ENCODE measurements at places on chromosomes 4 and X.

GRCh38 chrX:18887825-18888212 is 96.1 kb downstream of the PHKA2 start:
- DNase-seq = no peak

DNA sequence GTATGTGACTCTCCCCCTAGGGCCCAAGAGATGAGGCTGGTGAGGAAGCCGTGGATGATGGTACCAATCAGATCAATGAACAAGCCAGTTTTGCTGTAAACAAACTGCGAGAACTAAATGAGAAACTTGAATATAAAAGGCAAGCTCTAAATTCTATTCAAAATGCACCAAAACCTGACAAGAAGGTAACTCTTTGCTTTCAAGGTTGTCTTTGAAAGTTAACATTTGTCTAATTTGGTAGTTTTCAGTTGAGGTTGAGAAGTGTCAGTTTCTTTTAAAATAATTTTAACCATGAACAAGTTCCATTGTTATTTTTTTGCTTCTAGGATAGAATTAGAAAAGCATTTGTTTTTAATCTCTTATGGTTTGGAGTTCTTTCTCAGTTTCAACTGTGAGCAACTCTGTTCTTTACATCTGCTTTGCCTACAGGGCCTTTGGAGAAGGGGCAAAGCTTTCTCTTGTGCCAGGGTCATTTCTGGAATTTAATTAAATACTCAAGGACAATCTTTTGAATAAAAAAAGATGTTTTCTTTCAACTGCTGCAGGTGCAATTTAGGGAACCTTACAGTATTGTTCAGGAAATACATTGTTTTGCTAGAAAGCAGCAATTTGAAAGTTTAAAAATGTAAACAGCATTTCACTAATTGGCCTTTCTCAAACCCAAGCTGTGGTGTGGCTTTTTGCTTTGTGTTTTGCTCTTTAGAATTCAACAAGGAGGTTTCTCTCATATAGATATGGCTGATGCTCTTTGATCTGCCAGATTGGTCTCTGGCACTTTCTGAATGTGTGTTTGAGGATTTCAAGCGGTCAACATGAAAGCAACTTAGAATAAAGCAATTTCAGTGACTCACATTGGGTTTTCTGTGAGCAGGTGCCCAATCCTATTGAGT is 62.9 kb downstream of the LRP2BP start:
- DNase-seq = peak; percentile 66

GRCh38 chr4:680928-681645 is 6.7 kb downstream of the MYL5 start:
- DNase-seq = peak; percentile 82

GRCh38 chr4:169136796-169137557 is 126.9 kb upstream of the CBR4 start:
- no peak for DNase-seq

DNA sequence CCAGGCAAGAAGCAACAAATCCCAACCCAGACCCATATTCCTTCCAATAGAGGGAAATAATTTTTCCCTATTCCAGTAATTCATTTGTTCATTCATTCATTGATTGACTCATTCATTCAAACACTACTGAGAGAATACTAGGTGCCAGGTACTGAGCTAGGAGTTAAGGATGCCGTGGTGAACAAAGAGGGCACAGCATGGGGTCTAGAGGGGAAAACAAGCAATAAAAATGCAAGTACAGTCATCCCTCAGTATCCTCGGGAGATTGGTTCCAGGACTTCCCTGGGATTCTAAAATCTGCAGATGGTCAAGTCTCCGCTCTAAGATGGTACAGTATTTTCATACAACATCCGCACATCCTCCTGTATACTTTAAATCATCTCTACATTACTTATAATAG is 18.7 kb downstream of the RASGEF1B start:
- DNase-seq = no peak

- DNase-seq = no peak
Observed at GRCh38 chrX:2374086-2374485, 126.7 kb downstream of the DHRSX start.

GRCh38 chrX:16882702-16883486 is 12.7 kb upstream of the RBBP7 start:
- DNase-seq = peak; percentile 92

DNA sequence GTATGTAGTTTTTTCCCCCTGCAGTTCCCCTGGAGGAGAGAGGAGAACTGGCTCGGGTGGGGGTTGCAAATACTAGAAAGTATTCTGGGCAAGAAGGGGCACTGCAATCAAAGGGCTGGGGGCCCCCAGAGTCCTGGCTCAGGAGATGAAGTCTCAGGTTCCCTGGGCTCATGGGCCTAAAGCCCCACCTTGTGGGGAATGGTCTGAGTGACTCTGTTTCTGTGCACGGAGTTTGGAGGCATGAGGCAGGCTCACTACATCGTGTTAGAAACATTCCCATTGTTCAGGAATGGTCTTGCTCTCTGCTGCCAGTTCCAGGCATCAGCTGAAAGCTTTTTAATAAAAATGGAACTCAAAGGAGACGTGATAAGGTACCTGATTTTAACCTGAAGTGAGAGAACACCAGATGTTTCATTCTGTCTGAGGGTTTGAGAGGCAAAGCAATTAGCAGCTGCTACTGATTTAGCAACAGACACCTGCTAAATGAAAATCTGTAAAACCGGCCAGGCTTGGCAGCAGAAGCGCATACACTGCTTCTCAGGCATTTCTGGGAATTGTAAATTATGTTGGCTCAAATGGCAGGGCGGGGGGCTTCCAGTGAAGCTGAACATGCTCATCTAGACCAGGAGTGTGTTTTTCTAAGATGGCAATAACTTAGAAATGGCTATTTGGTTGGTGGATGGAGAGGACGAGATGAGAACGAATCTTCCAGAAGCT is 122.7 kb downstream of the TMEM164 start:
- no peak for DNase-seq

DNA sequence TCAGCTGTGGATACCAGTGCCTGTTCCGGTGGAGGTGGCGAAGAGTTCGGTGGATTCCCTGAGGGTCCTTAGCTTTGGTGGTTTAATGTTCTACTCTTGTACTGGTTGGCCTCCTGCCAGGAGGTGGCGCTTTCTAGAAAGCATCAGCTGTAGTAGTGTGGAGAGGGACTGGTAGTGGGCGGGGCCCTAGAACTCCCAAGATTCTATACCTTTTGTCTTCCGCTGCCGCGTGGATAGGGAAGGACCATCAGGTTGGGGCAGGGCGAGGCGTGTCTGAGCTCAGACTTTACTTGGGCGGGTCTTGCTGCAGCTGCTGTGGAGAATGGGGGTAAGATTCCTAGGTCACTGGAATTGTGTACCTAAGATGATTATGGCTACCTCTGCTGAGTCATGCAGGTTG is 390.3 kb downstream of the FAM47A start:
- DNase-seq = peak; percentile 10

GRCh38 chrX:103362474-103362873 is 6.2 kb downstream of the TCEAL9 start:
- no peak for DNase-seq

DNA sequence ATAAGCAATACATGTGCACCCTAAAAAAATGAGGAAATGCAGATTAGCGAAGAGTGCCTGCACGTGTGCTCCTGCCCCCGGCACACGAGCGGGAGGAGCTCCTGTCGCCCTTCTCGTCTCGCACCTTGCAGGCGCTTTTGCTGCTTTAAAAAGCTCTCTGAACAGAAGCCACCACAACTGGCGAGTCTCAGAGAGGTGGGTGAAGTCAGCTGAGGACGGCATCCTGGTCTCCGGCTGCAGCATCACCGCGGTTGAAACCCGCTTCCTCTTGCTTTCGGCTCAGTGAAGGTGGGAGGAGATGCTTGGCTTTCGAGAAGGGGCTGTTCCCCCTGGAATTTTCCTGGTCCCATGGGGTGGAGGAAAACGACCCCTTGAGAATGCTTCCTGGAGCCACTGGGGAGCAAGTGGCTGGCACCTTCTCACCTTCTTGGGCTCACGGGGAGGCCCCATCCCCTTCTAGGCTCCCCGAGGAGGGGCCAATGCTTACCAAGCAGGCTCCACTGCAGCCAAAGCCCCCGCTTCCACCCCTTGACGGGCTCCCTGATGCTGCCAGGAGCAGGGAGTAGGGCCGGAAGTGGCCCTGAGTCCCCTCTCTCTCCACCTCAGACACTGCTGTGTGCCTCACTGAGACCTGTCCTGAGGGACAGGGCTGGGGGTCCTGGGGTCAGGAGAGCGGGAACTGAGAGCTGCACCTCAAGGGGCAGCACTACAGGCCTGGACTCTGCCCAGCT is 29.2 kb upstream of the MXD4 start:
- DNase-seq = no peak

DNA sequence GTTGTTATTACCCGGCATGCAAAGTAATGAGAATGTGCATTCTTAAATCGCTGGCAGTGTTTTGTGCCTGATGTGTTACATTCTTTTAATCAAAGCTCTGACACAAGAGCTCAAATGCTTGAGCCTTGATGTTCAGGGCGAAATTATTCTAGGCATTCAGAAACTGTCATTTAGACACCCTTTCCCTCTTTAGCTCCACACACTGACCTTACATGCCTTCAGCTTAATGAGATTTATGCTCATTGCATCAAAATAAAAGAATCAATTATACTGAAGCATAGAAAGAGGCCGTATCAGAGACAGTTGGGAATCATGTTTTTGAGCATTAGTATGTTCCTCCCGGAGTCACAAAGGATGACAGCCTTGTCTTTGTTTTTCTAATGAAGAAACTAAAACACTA is 56.7 kb downstream of the FAM114A1 start:
- peak; percentile 26 for DNase-seq

GRCh38 chr4:111027526-111027925 is 404.6 kb upstream of the PITX2 start:
- no peak for DNase-seq

GRCh38 chrX:153731845-153732215 is 7.2 kb downstream of the ABCD1 start:
- no peak for DNase-seq

DNA sequence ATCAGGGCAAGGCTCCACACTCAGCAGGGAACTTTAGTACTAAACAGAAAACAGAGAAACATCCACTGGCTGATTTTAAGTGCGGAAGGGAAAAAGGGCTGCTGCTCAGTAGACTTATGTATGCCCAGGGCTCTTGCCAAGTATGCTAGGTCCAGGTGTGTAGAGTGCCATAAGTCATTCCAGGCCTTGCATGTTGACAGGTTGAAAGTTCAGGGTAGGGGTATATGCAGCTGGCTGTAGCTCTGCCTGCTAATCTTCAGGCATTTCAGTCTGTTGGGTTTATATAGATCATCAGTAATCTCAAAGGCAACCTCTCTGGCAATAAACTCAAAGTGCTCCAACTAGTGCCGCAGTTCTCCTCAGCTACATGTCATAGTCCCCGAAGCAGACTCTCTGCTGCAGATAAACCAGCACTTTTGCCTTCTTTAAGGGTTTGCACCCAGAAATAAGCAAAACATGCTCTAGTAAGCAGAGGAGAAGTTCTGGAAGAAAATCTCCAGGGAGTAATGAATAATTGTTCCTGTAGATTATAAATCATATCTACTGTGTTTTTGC is 134.9 kb upstream of the GRIA3 start:
- DNase-seq = no peak

- DNase-seq = no peak
Observed at GRCh38 chr4:143771269-143771668, 70.8 kb upstream of the FREM3 start.

- no peak for DNase-seq
Observed at GRCh38 chr4:131347816-131348215, 1801.3 kb upstream of the PCDH10 start.

- no peak for DNase-seq
Observed at GRCh38 chr4:13240066-13240465, 244.1 kb downstream of the RAB28 start.

DNA sequence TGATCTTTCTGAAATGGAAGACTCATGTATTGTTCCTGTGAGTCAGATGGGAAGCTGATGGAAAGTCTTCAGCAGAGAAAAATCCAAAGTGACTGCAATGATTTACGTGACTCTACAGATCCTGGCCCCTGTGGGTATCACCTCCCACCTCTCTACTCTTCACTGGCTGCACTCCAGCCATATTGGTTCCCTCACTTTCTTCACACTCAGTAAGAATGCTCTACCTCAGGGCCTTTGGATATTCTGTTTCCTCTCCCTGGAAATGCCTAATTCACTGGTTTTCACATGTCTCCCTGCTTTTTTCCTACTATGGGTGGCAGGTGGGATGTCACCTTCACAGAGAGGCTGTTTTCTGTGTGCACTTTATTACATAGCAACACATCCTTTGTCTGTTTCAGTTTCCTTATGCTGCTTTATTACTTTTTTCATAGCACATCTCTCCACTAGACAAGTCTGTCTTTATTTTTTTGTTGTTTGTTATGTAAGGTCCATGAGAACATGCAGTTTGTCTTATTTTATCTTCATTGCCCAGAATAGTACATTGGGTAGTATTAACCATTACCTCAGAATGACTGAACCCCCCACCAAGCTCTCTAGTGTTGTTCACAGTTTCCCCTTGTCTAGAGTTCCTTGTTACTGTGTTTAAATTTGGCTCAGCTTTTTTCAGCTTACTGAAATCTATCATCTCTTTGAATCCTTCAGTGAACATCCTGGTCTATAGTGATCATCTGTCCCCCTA is 57.6 kb upstream of the CLNK start:
- no peak for DNase-seq

DNA sequence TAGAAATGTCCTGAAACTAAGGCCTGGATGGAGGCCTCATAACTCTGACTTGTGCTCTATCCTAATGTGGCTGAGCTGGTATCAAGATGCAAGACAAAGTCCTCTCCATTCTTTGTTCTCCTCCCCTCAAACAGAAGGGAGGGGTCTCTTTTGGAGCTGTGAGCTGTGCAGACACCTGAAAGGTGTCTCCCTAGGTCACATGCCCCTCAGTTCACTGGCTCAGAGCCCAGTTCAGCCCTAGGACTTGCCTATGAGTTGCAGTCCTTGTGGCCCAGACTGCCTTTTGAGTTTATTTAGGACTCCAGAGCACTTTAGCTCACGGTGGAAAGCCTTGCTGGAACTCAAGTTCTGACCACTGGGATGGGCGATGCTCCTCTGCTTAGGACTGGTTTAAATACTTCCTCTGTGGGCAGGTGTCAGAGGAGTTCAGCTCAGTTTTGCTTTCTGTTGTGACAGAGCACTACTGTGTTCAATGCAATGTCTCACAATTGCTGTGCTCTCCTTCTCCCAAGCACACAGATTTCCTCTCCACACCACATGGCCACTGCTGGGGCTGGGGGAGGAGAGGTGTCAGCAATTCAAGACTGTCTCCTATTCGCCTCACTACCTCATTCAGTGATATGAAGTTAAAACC is 84.8 kb upstream of the ZNF827 start:
- no peak for DNase-seq

GRCh38 chrX:56343219-56343618 is 111.1 kb downstream of the KLF8 start:
- DNase-seq = no peak
